Activated CD8-positive, alpha-beta memory T cell treated with anti-CD3 and anti-CD28 coated beads for 4 hours (primary cell): ENCODE measurements at places on chromosomes 4 and X.

DNA sequence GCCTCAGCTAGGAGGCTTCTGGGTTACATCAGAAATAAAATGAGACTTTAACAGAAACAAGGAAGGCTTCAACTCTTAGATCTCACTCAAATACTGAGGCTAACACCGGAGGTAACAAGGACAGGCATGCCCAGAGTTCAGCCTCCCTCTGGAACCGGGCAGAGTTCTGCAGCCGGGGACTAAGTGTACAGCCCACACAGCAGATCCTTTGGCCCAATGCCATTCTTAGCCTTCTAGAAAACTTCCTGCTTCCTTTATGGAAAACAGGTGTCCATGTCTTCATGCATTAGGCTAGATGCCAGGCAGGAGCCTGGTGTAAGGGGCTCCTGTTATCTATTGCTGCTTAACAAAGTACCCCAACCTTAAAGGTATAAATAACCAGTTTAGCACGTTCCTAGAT, 369.7 kb downstream of the BCOR start:
- no peak for DNase-seq

DNA sequence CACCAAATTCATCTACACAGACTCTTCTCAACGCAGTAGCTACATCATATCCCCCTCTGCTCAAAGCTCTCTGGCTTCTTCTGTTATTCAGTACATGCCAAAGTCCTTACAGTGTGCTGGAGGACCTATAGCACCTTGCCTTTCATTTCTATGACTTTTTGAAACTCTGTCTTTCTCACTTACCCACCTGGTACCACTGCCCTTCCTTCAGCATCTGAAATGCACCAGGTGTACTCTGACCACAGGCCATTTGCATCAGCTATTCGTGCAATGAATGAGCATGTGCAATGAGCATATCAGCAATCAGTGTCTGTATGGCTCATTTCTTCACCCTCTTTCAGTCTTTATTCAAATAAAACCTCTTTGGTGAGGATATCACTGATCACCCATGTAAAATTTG, 399.9 kb downstream of the RAB28 start:
- no peak for DNase-seq

- no peak for DNase-seq
Observed at GRCh38 chr4:185637163-185637875, 102.0 kb upstream of the PDLIM3 start.

GRCh38 chrX:40908857-40909475, 173.6 kb upstream of the MED14 start:
- DNase-seq: no peak

DNA sequence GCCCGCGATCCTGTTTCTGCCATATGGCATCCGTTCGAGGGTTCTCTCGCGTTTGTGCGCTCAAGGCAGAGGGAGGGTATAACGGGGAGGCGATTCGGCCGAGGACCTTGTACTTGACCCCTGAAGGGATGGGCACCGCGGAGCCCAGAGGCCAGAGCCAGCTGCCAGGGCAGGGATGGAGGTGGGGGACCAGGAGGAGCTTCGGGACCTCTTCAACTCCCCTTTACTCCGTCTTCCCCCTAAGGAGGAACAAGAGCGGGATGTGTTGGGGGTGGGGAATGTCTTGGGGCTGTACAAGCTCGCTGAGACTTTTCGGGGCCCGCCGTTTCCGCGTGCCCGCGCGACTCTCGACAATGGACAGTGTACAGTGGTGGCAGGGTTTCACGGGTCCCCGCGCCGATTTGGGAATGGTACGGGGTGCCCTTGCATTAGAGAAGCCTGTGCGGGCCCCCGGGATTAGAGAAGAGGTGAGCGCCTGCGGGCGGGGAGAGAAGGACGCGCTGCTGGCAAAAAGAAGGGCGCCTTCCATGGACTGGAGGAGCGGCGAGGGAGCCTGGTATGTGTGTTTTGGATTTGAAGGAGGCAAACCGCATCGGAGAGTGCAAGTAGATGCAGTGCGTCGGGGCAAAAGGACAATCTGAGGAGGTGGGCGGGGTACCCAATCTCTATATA, 760 bp downstream of the UGT8 start:
- no peak for DNase-seq

DNA sequence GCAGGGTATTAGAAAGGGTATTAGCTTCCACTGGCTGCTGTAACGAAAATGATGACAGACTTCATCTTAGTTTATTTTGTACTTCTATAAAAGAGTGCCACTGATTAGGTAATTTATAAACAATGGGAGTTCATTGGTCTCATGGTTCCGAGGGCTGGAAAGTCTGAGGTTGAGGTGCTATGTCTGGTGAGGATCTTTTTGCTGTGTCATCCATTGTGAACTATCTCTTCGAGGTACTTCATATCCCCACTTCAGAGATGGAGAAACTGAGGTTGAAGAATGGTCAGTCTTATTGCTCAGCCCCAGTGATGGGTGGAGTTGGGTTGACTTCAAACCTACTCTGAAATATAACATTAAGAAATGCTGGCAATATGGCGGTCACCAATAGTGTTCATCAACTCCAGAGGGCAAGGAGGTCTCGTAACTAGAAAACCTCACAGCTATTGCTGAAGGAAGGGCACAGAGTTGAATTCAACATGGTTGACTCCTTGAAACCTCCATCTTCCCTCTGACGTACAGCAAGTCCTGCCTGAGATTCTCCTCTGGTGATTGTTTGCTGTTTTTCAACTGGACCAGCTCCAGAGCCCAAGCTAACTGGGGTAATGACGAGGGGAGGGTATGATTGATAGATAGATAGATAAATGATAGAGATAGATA, 53.6 kb upstream of the SHOX start:
- DNase-seq: no peak

DNA sequence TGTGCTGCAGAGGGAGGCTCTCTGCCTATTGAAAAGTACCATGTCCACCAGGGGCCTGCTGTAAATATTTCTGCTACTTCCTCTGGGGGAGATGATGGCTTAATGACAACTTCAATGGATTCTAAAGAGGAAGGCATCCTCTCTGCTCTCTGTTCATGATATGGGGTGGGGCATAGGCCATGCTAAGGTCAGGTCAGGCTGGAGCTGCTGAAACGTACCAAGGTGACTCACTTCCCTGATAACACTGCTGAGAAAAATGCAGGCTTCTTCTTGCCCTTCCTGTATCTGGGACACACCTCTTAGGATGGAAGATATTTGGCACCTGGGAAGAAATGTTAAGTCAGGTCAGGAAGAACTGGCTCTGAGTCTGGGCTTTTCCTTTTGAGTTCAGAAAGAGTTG, 31.5 kb downstream of the HS3ST1 start:
- no peak for DNase-seq

- no peak for DNase-seq
Observed at GRCh38 chr4:127284236-127284635, 348.5 kb upstream of the INTU start.
